CD4-positive, alpha-beta T cell treated with Interleukin-1 beta for 1 hour (primary cell): ENCODE measurements at places on chromosomes 3 and 15.

DNA sequence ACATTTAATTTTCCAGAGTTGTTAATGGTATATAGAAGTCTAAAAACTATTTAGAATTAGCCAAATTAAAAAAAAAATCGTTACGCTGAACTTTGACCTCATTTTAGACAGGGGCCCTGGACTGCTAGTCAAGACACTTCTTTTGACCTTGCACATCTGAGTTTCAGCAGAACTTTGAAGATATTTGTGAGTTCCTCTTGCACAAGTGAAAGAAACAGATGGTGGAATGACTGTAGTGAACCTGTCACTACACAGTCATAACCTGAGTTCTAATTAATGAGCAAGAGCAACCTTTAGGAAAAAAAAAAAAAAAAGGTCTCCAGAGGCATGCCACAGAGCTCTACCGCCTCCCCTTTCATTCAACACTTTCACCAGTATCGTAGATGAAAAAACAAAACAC is 5.3 kb downstream of the MYO5C start:
- no peak for DNase-seq

GRCh38 chr3:158640646-158641045 is 3.7 kb upstream of the GFM1 start:
- no peak for DNase-seq

- DNase-seq, result peak; percentile 58
Measured at GRCh38 chr3:98596541-98597500, 3.4 kb upstream of the CPOX start.

DNA sequence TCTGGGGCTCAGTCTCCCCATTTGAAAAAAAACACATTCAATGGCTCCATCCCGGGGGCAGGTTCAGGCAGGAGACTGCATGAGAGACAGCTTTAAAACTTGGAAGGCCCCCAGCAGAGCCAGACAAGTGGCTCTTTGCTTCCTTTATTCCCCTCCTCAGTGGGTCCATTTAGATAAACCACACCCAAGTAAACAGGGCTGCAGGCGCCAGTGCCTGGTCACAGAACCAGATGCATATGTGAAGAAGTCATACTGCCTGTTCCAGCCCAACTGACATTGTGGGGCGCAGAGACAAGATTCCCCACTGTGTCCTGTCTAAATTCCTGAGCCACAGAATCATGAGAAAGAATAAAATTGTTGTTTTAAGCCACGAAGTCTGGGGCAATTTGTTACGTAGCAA is 9.0 kb downstream of the FBN1 start:
- DNase-seq, result no peak

DNA sequence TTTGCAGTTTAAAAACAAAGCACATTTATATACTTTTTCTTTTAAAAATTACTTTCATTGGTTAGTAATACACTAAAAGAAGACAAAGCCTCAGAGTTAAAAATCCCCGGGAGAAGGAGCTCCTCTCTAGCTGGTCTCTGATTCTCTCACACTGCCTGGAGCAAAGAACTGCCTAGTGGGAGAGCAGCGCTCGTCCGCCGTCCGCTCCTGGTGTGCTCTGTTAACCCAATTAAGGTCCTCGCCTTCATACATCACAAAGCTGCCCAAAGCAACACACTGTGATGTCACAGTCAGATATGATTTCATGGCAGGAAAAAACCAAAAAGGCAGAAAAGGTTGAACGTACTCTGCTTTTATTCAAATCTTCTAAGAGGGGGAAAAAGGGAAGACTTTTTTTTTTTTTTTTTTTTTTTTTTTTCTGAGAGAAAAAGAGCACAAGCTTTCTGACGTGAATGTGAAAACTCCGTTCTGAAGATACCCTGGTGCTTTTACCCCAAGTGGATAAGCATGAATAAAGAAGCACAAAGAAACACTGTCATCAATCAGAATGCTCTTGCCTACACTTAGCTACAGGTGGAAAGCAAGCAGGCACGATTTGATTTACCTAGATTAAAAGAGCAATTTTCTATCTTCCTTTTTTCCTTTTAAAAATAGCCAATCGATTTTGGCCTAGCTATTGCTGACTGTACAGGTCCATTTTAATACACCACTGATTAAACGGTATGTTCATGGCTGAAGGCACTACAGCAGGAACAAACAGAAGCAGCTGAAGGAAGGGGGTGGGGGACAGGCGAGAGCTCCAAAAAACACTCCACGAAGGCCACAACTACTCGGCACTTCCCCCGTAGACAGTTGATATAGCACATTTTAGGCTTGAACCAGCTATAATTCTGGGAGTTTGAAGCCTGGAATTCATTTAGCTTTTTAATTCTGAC is 115.2 kb downstream of the TIGIT start:
- no peak for DNase-seq

GRCh38 chr3:60955034-60955433 is 296.2 kb downstream of the FHIT start:
- no peak for DNase-seq

DNA sequence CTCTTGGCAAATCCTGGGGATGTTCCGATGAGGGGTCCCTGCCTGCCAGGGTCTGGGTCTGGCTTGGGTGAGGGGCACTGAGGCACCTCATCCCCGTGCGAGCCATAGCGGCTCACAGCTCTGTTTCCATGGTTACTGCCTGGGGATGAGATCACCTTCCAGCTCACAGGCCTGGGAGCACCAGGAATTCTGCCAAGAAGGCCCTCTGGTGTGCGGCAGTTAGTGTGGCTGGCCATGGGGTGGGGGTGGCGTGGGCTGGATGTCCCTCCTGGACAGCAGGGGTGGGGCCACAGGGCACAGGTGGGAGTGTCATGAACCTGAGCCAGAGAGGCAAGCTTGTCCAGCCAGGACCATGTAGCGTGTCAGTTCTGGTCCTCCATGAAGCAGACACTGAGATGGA is 22.1 kb upstream of the PRR23E start:
- DNase-seq, result no peak
